RPMI8226 (cell line): ENCODE measurements at places on chromosomes 7 and 10.

GRCh38 chr7:69465262-69465661, 133.0 kb upstream of the AUTS2 start:
- no peak for DNase-seq

GRCh38 chr7:28180364-28181147, at the start of gene JAZF1:
Gene JAZF1, minus strand, starts transcription at chr7:28180795.
- DNase-seq = peak; percentile 87

GRCh38 chr10:2047679-2048078, 310.4 kb upstream of the ADARB2 start:
- no peak for DNase-seq

DNA sequence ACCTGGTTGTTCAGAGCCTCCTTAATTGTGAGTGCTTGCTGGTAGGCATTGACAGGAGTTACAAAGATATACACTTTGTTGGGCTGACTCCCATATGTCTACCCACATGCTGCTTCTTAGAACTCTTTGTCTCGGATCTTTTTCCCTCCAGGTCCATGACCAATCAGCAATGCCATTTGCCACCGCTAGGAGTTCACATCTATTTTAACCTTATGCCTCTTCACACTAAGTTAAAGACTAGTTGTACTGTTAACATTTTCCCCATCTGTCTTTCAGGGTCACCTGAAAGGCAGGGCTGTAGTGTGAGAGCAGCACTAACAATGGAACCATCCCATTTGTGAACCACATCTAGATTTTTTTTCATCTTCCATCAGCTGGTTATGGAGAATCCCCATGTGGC, 226.7 kb upstream of the NPY start:
- no peak for DNase-seq

- peak; percentile 75 for DNase-seq
These were observed 41.8 kb upstream of the HYCC1 start for GRCh38 chr7:23055582-23056178.

DNA sequence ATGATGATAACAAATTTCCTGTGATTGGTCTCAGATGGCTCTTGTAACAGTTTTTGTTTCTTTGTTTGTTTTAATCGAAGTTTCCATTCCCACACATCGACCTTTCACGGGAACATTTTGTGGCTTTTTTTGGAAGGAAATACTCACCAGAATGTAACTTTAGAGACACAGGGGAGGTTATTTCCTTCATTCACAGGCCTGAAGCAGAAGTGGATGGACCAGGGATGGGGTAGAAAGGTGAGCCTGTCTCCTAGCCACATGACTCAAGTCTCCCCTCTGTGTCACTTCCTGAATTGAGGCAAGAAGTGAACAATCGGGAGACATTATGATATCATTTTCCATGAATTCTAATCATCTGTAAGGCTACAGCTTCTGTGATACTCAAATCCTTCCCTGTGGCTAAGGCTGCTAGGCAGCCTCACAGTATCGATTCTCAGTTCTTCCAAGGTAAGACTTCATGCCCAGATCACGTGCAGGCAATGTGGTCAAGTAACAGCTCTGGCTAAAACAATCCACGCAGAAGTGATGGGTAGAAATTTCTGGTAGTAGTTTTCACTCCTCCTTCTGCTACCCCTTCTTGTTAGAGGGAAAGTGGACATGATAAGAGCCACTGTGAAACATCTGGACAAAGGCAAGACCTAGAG, 203.9 kb upstream of the NEBL start:
- no peak for DNase-seq

DNA sequence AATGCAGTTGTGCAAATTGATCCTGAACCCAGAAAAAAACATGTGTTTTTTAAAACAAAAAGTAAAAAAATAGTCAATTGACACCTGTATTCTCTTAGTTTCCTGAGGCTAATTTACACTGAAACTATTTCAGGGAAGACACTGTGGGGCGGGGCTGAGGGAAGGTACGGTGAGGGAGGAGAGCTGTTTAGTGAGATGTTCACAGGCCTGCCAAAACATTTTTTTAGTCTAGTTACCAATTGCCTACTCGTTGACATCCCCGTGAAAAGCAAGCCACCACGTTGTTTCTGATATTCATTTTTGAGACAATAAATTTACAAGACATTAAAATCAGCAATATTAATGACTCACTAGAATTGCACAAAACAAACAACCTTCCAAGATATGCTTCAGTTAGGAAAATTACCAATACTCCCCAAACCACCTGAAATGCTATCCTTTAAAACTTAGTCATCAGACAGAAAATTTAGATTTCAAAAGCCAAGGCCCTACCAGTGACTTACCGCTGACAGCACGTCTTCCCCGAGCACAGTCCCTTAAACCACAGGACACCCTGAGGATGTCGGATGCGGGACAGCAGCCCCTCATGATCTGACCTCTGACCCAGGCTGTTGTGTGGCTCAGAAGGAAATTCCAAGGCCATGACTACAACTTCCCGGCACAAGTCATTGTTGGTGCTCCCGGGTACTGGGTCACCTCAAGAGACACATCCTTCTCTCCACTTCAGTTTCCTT, 279.2 kb downstream of the PRPF18 start:
- DNase-seq = no peak

GRCh38 chr10:46228563-46229071, 58.2 kb upstream of the ANTXRL start:
- DNase-seq = peak; percentile 47

- no peak for DNase-seq
These were observed 42.8 kb downstream of the WIPI2 start for GRCh38 chr7:5232874-5233273.

- no peak for DNase-seq
These were observed 288.7 kb upstream of the AUTS2 start for GRCh38 chr7:69309601-69310000.

DNA sequence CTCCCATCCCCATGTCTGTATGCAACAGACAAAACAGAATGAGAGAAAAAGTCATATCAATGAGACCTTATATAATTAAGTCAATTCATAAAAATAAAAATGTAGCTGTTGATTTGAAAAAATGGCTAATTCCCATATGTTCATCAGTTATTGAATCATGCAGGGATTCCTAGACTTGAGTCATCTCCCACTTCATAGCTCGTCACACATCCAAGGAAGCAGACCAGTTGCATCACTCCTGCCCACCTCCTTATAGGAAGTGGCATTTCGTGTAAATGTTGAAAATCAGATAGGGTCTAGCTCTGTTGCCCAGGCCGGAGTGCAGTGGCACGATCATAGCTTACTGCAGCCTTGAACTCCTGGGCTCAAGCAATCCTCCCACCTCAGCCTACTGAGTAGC, 56.1 kb upstream of the SH2B2 start:
- no peak for DNase-seq

DNA sequence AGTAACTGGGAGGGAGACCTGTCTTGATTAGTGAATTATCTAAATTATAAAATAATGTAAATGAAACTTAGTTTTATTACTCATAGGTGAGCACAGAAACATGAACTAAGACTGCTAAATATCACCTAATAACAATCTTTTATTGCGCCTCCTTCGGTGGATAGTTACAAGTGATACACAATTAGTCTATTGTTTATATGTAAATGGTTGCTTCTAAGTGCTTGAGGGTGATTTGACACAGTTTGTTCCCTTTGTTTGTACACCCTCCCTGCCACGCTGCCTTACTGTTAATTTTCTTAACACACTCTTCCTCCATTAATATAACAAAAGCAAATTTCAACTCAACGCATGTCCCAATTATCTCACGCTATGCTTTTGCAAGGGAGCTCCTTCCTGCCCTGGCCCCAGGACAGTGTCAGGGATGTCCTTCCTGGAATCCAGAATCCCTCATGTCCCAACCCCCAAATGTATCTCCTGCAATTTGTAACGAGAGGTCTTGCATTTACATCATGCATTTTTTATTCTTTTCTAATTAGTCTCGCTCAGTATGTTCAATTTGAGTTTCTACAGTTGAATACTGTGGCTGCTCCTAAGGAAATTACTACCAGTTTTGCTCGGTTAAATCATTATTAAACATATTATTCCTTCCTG, 4.2 kb downstream of the NPSR1 start:
- DNase-seq = no peak

DNA sequence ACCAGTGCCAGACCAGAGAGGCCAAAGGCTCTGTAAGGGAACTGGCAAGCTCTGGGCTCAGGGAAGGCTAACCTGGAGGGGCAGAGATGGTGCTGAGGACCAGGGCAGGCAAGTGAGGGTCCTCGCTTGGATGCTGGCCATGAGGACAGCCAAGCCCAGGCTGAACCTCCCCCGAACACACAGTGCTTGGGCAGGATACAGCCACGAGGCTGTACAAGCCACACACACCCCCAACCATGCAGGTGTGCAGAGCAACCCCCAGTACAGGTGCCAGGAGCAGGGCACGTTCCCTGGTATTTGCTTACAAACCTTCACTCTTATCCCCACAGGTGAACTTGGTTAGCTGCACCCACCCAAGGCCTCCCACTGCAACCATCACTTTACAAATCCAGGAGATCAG, 185.7 kb downstream of the GRID1 start:
- DNase-seq = no peak

DNA sequence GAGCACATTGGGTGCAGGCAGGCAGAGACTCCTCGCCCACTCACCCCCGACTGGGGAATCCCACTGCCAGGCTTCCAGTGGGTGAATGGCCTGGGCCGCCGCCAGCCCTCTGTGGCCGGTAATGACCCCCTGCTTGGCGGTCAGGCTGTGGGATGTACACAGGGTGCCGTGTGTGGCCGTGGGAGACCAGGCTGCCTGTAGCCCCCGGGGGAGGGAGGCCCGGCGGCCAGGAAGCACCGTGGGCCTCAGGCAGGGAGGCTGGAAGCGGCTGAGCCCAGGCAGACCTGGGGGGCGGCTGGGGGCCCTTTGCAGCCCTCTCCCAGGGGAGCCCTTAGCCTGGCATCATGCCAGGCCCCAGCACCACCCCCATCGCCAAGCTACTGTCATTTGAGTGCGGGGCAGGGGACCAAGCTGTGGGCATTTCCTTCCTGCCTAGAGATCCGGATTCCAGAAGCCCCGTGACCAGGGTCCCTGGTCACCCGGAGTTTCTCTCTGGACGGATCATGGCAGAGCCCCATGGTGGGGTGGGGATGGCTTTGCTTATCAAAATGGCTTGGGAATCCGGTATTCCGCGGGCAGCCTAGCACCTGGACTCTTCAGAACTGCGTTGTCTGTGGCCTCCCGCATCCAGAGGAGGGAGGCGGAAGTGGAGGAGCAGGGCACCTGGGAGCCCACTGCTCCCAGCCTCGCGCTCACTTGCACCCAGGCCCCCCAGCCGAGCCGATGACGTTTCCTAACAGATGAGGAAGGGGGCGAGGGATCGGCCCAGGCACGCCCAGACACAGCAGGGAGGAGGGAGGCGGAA, 1.1 kb downstream of the TTYH3 start:
- DNase-seq = no peak

DNA sequence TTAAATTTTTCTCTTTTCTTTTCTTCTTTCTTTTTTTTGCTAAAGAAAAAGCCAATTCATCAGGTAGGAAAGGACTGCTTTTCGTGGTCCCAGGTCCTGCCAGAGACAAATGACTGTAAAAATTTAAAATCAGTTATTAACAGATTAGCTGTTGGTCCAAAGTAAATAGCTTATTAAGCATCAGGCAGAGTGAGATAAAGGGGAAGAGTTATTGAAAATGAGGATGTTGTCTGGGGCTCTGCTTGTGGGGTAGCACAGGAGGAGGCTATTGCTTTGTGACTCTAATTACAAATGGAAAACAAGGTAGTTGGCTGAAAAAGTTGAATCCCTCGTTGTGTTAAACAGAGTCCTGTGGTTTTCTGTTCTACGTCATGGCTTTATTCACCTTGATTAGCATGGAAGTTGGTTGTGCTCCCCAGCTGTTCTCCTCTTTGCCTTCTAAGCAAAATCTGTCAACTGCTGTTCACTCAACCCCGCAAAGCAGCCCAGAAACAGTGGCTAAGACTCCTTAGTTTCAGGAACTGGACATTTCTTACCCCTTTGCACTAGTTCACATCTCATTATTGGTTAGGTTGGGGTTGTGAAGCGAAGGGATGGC, 128.9 kb downstream of the SNX10 start:
- no peak for DNase-seq

DNA sequence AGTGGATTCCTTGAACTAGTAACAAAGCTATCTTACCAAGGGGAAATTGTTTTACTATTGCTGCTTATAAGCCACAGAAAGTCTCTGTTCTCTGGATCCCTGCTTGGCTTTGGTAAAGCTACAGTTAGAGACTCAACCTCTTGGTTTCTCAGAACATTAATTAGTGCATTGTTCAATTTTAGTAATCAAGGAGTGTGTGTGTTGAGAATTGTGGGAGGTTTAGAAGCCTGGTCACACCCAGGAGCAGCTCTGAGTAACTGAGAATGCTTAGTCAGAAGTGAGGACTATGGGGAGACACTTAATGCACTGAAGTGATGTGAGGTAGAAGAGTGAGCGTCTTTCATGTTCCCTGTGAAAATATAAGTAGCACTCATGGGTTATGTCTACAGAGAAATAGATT, 8.2 kb upstream of the ACTA2 start:
- DNase-seq = no peak

DNA sequence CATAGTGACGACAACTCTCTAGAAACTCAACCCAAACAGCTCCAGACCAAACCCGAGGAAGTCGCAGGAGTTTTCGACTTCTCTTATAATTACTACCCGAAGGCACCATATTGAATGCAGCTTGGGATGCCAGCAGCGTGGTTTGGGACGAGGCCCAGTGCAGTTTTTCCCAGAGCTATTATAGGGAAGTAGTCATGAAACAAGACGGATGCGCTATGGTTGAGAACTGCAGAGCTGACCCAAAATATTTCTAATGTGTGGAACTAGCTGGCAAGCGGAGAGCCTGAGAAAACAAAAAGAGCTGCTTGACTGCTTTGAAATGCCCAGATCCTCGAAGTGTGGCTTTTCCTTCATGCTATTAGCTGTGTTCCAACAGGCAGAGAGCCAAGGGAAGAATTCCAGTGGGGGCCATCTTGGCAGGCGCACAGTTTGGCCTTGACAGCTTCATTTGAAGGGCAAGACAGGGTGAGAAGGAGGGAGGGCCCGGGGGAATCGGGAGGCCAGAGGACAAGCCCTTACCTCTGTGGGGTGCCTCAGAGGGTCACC, 122.7 kb downstream of the CUL2 start:
- no peak for DNase-seq

- no peak for DNase-seq
These were observed 143.2 kb upstream of the RET start for GRCh38 chr10:42933448-42934340.

DNA sequence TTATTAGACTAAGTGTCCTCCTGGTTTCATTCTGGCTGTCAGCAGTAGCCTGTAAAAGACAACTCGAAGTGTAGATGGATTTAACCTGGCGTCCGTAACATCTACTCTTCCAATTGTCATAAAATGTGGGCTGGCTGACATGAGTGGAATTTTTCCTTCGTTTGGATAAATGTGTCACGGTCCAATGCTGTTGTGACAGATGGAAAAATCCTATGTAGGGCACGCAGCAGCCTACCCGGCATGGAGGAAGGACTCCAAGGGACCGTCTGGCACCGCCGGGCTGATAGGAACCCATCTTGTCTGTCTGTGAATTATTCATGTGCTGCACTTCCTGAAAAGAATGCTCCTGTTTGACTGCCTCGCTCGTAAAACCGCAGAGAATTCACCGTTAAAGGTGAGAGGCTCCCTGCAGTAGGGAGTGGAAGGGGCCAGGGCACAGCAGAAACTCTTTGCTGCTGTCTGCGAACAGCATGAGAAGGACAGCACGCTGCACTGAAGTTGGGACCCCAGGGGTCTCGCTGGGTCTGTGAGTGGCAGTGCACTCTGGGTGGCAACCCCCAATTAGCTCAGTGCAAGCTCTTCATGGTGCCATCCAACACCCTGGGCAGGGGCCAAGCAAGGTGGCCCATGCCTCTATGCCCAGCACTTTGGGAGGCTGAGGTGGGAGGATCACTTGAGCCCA, 1.6 kb upstream of the ORAI2 start:
- DNase-seq = peak; percentile 91
